Renal cortical epithelial cell (primary cell): ENCODE measurements at places on chromosomes 7 and 10. TPM values are rescaled to one million over a fixed set of nuclear protein-coding genes. Genes with fewer than 3 reads are reported as not detected.

TBC1D12 gene
- 16.5 and 18.4 TPM in 2 replicates for total RNA-seq

TAS2R41 gene
- total RNA-seq: not detected in 2 replicates

DNA sequence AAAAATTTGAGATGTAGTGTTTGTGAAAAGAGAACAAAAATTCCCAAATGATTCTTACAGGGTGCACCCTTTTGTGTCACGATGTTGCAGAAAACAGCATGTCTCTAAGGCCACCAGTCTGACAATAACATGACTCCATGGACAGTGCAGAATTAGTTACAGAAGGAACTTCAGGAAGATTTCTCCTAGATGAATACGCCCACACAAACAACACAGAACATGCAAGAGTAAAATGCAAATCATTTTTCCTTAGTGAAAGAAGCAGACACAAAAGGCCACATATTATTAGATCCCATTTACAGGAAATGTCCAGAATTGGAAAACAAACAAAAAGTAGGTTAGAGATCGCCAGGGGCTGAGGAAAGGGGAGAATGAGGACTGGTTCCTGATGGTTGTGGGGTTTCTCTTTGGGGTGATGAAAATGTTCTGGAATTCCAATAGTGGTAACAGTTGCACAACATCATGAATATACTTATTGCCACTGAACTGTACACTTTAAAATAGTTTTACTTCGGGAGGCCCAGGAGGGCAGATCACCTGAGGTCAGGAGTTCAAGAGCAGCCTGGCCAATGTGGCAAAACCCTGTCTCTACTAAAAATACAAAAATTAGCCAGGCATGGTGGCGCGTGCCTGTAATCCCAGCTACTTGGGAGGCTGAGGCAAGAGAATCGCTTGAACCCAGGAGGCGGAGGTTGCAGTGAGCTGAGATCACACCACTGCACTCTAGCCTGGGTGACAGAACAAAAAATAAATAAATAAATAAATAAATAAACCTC is 10.2 kb downstream of the ZC3HAV1 start:
- peak; percentile 49 for DNase-seq

GRCh38 chr7:7705318-7705717 is 13.1 kb downstream of the RPA3 start:
- no peak for DNase-seq

DNA sequence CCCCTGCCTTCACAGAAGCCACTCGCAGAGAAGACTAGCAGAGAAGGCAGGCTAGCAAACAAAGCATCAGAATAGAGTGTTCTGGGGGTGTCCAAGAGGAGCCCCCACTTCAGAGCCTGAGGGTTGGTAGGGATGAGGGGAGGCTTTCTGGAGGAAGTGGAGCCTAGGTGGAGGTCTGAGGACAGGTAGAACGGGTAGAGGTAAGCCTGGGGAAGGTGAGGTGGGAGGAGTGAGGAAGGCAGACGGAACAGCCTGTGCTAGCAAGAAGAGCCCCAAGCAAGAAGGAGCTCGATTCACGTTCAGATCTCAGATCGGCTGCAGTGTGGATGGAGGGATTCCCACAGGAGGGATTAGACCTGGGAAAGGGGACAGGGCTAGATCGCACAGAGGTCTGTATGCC is 66.0 kb upstream of the DUSP5 start:
- DNase-seq: no peak

- peak; percentile 90 for DNase-seq
Observed at GRCh38 chr7:43164757-43165156, 52.3 kb downstream of the HECW1 start.
